ENCODE measurements at places on chromosomes 11 and 22.

GRCh38 chr11:35558513-35558912, 33.1 kb upstream of the PAMR1 start:
- no peak for DNase-seq

DNA sequence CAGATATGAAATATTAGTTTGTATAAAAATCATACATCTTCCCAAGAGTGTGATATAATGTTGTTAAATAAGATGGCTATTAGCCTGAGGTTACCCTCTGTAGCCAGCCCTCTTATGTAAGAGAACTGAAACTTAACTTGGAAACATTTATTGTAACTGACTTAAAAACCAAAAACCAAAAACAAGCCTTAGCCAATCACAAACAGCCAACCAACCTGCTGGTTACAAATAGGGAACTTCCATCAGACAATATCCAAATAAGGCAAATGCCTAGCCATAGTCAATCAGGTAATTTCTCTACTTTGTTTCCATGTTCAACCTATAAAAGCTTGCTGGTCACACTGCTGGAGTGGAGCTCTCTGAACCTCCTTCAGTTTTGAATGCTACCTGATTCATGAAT, 14.1 kb downstream of the KBTBD3 start:
- DNase-seq = no peak

GRCh38 chr11:114040706-114041211, 18.8 kb upstream of the ZBTB16 start:
- peak; percentile 78 for DNase-seq

DNA sequence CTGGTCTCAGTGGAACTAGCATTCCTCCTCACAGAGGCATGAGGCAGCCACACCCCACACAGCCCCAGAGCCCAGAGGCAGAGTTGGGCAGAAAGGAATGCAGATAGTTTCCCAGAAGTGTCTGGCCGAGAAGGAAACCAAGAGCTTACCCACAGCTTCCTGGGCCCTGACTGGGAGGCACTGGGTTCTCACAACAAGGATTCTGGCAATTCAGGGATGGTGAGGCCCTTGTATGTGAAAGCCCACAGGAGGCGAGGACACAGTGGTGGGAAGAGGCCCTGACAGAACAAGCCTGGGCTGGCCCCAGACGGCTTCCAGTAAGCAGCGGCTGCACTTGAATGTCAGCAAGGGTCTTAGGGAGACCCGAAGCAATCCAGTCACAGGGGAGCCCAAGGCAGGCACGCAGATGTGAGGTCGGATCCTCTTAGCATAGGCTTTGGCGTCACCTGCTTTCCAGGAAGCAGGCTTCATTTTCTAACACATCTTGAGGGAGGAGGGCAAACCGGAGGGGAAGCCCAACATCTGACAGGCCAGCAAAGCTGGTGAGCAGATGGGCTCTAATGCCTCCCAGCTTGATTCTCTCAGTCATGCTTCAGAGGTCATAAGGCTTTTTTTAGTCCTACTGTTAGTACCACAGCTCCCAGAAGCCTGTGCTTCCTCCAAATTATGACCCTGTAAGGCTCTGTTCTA, 78.3 kb upstream of the AKIP1 start:
- DNase-seq = peak; percentile 74

- DNase-seq = peak; percentile 84
Measured at GRCh38 chr11:9755561-9756185, 91.8 kb downstream of the SWAP70 start.

DNA sequence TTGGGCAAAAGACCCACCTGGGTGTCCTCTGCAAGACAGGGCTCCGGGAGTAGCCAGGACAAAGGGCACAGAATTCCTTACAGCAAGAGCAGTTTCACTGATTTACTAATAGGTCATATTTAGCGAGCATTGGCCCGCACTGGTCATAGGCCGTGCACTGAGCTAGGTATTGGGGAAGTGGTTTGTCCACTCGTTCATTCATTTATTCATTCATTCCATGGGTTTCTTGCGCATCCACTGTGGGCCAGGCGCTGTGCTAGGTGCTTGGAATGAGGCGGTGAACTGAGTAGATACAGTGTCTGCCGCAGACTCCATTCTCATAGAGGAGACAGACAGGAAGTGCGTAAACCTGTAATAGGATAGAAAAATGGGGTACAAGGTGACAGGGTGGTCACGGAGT, 13.2 kb upstream of the LINC01488 start:
- no peak for DNase-seq

- no peak for DNase-seq
Measured at GRCh38 chr11:33945481-33946268, 53.8 kb upstream of the LMO2 start.

- DNase-seq = peak; percentile 79
Measured at GRCh38 chr11:14413307-14414069, 54.5 kb upstream of the RRAS2 start.

- DNase-seq = peak; percentile 85
Measured at GRCh38 chr22:46054091-46055073, 77.4 kb upstream of the WNT7B start.

DNA sequence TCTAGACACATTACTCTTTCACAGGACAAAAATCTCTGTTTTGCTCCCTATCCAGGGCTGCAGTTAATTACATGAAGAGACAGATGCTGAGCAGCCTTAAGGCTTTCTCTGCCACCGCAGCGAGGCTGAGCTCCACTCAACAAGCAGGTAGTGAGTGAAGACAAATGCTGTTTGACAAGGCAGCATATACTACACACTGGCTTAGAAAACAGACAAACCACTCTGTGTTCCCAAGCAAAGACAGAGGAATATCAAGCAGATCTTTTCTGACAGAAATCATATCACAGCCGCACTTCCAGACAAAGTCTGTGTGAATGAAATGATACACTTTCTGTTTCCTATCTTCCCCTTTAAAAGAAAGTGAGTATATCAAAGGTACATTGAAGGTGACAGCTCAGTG, 368.1 kb downstream of the DCDC1 start:
- DNase-seq = no peak

GRCh38 chr11:102302241-102302640, 15.0 kb upstream of the BIRC3 start:
- no peak for DNase-seq

DNA sequence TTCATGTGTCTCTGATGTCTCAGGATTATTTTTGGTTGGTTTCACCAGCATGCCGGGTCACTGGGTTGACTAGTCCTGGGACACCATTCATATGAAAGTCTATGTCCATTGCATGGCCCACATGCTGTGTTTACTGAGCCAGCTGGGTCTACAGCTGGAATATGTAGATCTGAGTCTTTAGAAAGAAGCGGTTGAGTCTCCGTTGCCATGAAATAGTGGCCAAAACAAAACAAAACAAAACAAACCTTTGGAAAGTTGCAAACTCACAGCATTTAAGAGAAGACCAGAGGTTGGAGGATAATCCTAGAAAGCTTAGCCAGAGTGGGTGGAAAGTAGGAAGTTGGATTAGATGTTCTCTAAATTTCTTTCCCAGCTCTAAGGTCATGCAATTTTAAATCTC, 191.8 kb upstream of the NTM start:
- no peak for DNase-seq

- DNase-seq = no peak
Measured at GRCh38 chr11:113667801-113668200, 38.3 kb downstream of the TMPRSS5 start.

- peak; percentile 10 for DNase-seq
Measured at GRCh38 chr11:71300187-71300586, 47.8 kb upstream of the SHANK2 start.

DNA sequence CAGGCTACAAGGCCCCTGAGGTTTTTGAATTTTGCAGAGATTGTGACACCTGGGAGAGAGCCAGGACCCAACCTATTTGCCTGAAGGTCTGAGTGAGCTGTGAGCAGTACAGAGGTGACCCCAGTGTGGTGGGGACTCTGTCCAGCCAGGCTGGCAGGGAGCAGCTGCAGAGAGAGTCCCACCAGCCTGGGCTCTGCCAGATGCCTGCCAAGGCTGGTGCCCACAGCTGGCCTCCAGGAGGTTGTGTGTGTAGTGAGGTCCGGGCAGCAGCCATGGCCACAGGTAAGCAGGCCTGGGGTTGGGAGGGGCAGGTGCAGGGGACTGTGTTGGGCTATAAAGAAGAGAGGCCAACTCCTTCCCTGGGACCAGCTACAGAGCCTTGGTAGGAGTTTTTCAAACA, 144.8 kb downstream of the CRYBB2 start:
- no peak for DNase-seq

DNA sequence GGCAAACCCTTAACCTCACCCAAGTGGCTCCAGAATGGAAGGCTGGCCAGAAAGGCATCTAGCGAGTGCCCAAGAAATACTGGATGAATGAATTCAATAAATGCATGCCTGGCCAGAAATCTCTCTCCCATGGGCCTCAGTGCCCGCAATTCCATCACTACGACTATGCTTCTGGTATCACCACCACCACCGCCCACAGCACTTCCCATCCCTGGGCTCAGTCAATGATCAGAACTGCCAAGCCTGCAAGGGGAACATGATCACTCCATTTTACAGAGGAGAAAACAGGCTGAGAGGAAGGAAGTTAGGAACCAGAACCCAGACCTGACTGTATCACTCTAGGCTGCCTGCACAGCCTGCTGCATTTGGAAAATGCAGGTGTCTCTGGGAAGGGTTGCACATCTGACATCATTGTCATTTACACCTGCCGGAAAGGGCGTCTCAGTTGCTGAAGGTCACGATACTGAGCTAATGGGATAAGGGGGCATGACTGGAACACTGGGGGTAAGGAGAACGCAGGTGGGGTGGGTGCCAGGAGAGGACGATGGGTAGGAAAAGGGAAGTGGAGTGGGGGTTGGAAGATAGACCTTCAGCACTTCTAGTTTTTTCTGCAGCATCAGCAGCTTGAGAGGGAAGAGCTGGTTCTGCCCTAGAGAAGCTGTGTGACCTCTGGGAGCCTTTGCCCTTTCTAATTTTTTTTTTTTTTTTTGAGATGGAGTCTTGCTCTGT, 3.2 kb downstream of the GPR152 start:
- no peak for DNase-seq

DNA sequence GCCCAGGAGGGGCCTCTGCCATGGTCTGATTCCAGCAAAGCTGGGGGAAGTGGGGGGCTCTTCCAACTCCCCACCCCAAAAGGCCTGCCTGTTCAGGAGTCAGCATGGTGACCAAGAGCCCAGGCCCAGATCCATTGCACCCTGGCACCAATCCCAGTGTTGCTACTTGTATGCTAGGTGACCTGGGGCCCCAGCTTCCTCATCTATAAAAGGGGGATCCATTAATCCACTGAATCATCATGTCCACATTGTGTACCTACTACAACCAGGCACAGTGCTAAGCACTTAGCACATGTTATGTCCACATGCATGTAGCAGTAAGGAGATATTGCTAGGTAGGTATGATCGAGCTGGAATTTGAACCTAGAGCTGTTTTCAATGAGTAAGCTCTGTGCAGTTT, 2.0 kb downstream of the SYT12 start:
- DNase-seq = no peak

GRCh38 chr11:122253589-122254231, 137.7 kb upstream of the BLID start:
- peak; percentile 17 for DNase-seq

DNA sequence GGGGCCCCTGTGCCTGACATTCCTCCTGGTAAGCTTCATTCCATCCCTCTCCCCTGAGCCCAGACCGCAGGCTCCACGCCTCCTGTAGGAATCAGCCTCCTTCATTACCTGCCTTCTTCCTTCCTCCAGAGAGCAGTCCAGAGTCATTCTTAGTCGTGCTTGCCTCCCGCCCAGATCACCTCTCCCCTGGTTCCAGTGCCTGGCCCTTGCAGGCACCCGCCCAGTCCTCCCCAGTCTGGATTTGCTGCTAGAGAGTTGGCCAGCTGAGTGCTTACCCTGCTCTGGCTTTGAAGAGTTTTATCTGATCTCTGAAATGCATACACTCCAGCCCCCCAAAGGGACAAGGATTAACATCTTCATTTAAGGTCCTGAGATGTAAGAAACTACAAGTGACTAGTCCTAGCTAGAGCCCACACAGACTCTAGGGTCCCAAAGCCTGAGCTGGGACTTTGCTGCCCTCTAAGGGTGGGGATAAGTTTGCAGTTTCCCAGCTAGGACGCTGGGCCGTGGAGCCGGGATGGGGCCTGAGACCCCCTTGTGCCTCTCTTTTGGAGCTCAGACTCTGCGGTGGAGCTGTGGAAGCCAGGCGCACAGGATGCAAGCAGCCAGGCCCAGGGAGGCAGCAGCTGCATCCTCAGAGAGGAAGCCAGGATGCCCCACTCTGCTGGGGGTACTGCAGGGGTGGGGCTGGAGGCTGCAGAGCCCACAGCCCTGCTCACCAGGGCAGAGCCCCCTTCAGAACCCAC, 1.6 kb downstream of the NR1H3 start:
- peak; percentile 54 for DNase-seq

DNA sequence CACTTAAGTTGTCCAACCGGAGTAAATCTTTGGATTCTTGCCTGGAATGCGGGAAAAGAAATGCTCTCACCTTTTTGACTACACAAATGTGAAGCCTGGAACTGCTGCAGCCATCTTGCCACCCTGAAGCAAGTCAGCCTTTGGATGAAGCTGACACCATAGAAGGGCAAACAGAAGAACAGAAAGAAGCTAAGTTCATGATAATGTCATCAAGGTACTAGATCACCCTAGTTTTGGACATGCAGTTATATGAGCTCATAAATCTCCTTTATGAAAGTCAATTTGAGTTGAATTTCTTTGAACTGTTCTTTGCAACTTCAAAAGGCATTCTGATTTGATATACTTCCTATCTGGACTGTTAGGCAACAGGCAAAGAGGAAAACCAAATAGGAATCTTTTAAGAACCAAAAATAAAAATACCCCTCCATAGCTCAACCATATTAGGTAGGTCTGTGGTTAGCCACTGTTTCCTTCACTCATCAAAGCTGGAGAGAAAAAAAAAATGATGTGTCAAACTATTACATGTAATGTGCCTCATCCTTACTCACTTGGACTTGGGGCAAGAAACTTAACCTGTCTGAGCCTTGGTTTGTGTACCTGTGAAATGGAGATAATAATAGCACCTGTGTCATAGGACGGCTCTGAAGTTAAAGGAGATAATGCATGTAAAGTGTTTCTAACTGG, 91.9 kb downstream of the WT1 start:
- DNase-seq = no peak

GRCh38 chr11:44421090-44421675, 111.2 kb upstream of the ALX4 start:
- no peak for DNase-seq

DNA sequence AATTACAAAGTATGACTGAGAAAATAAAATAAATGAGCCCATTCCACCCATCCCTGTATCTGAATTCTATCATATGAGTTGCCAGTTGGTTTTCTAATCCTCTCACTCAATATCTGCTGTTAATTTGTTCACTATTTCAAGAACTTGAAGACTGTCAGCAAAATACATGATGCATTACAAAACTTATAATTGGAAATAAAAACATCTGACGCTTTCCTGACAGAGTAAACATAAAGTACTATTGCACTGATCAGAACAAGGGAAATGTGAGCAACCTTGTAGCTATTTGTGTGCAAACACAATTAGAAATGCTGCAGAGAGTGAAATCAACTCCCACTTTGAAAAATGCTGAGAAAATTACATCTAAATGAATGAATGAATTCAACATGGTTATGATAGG, 97.1 kb downstream of the MPPED2 start:
- no peak for DNase-seq

Measured in cardiac fibroblast (primary cell).